Activated naive CD4-positive, alpha-beta T cell treated with anti-CD3 and anti-CD28 coated beads for 36 hours (primary cell): ENCODE measurements at places on chromosomes 3 and 15.

DNA sequence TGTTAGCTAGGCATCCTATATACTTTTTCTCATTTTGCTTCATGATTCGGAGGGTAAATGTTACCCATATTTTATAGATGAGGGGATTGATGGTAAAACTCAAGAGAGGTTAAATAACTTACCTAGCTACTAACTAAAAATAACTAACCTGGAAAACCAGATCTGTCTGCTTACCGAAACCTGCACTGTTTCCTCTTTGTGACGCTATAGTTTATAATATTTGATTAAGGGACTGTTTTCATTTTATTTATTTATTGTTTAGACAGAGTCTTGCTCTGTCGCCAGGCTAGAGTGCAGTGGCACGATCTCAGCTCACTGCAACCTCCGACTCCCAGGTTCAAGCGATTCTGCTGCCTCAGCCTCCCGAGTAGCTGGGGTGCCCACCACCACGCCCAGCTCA is 55.9 kb downstream of the MAP6D1 start:
- DNase-seq, result no peak
- no peaks in the 10 kb centered on the region for H3K27me3 ChIP-seq
- peaks cover 11% of the 10 kb centered on the region for H3K4me1 ChIP-seq
- H3K36me3 ChIP-seq, result peaks cover 24% of the 10 kb centered on the region
- no peak overlapping the region for H3K4me3 ChIP-seq

DNA sequence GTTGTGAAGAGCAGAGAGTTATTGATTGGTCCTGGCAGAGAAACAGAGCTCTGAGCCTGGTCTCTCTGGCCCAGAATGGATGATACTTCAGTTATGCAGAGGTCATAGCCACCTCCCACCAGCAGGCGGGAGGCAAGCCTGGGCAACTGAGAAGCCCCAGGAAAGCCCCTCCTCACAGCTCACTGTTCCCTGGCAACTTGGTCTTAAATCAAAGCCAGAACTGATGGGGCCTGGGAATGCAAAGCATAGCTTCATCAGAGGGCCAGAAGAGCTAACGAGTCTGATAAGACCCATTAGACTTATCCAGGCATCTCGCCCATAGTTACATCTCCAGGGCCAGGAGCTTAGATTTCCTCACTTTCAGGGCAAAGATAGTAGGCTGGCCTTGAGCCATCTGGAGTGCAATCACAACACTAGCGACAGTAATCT is 5.5 kb upstream of the COLQ start:
- peaks cover 14% of the 10 kb centered on the region for H3K4me1 ChIP-seq
- DNase-seq, result peak; percentile 16
- H3K4me3 ChIP-seq, result no peak overlapping the region
- no peak overlapping the region for H3K27ac ChIP-seq

- no peak for DNase-seq
- H3K27me3 ChIP-seq, result no peaks in the 10 kb centered on the region
- no peak overlapping the region for H3K27ac ChIP-seq
- no peak overlapping the region for H3K4me3 ChIP-seq
- H3K36me3 ChIP-seq, result peaks cover 20% of the 10 kb centered on the region
Measured at GRCh38 chr3:25652921-25653320, 11.8 kb downstream of the TOP2B start.

GRCh38 chr15:73650416-73651126 is 17.4 kb upstream of the NPTN start:
- H3K4me3 ChIP-seq, result no peak overlapping the region
- peaks cover 28% of the 10 kb centered on the region for H3K4me1 ChIP-seq
- peak; percentile 48 for DNase-seq
- peak overlapping the region; percentile 60 for H3K27ac ChIP-seq
- peaks cover 15% of the 10 kb centered on the region for H3K27me3 ChIP-seq

GRCh38 chr15:99386391-99386790 is 135.1 kb downstream of the LRRC28 start:
- H3K4me1 ChIP-seq, result peaks cover 20% of the 10 kb centered on the region
- no peak overlapping the region for H3K27ac ChIP-seq
- no peaks in the 10 kb centered on the region for H3K27me3 ChIP-seq
- no peak overlapping the region for H3K4me3 ChIP-seq
- no peak for DNase-seq
- H3K36me3 ChIP-seq, result peaks cover 1% of the 10 kb centered on the region

DNA sequence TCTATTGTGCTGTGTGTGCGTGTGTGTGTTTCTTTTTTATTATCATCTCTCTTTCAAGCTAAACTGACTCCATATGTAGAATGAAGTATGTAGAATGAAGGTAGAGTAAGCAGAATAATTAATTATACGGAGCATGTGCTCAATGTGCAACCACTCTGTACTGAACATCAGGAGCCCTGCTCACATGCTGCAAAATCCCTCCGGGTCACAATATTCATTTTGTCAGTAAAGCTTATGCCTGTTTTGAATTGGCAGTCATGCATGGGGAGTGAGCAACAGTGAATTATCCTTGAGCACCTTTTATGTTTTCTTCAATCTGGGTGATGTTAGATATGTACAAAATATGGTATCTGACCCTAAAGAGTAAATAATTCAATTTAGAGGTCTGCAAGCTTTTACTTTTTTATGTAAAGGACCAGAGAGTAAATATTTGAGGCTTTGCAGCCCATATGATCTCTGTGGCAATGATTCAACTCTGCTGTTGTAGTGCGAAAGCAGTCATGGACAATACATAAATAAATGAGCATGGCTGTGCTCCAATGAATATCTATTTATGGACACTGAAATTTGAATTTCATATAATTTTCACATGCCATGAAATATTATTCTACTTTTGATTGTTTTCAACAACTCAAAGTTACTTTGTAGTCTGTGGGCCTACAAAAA is 199.9 kb downstream of the VGLL3 start:
- no peaks in the 10 kb centered on the region for H3K27me3 ChIP-seq
- no peak overlapping the region for H3K4me3 ChIP-seq
- no peaks in the 10 kb centered on the region for H3K4me1 ChIP-seq
- no peak overlapping the region for H3K27ac ChIP-seq
- DNase-seq, result no peak
